ENCODE measurements at places on chromosomes 4 and X.

- no peak for DNase-seq
Observed at GRCh38 chr4:113407409-113407808, 354.1 kb downstream of the CAMK2D start.

DNA sequence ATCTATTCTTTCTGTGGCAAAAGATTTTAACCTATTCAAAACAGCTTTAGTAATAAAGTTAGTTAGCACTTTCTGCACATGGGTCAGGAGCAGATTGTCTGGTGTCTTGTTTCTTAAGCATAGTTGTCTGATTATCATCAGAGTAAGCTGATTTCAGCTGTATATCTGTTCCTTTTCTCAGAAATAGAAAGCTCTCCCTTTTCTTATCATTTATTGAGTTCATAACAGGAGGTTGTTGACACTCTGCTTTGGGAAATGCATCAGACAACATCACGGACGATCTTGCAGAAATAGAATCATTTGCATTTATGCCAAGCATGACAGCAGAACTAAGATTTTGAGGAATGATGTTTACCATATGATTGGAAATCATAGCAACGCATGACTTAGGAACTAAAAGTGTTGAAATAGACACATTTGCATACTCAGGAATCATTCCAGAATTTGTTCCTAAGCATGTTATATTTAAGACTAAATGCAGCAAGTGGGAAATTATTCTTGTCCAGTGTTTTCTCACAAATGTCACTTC is 66.7 kb downstream of the RBMX2 start:
- DNase-seq = peak; percentile 24

- DNase-seq = no peak
Observed at GRCh38 chrX:119784747-119785446, 6.5 kb downstream of the RPL39 start.

- no peak for DNase-seq
Observed at GRCh38 chr4:3244002-3244401, 5.0 kb upstream of the MSANTD1 start.

DNA sequence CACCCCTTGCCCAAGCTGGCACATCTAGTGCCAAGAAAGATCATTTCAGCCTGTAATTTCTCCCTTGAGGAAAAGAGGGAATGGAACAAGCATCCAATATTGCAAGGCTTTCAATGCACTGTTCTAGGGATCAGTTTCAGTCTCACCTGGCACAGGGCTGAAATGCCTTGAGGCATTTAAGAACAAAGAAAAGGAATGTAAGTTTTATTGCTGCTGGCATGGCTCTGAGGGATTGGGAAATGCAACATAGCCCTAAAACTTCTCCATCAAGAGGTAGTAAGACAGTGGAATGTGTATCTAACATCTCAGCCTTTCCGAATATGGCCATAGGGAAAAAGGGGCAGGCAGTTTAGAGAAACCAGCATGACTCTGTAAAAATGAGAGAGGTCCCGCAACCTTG is 732.6 kb upstream of the LCORL start:
- DNase-seq = no peak

- DNase-seq = no peak
Observed at GRCh38 chr4:36273276-36273675, 8.1 kb upstream of the DTHD1 start.

DNA sequence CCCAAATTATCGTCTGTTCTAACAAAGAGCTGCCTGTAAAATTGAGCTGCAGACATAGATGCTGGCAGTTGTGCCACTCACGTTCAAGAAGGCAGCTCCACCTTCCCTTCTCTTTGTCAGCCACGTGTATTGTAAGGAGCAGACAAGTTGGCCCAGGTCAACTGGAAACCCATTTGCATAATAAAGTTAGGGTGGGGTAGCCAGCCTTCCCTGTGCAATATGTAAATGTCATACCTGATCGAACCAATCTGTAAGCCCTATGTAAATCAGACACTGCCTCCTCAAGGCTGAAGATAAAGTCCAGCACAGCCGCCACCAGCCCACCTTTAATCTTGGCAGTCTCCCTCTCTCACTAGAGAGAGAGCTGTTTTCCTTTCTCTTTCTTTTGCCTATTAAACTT is 117.2 kb downstream of the TMEM144 start:
- no peak for DNase-seq

- peak; percentile 91 for DNase-seq
Observed at GRCh38 chr4:158786955-158787354, 18.1 kb downstream of the FNIP2 start.

DNA sequence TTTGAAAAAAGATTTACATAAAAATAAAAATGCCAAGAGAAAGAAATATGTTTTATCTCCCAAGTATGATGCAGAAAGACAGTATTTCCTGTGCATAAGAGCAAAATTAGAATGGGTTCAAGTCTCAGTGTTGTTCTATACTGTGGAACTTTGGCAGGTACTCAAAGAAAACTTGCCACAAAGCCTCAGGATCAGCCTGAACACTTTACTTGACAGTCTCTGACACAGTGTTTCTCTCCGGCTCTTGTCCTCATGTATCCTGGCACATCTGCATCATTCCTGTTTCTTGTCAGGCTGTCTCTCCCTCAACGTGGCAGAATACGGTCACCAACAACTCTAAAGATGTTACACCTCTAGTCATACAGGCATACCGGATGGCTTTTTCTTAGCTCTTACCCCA is 273.7 kb downstream of the ARHGAP24 start:
- DNase-seq = no peak

DNA sequence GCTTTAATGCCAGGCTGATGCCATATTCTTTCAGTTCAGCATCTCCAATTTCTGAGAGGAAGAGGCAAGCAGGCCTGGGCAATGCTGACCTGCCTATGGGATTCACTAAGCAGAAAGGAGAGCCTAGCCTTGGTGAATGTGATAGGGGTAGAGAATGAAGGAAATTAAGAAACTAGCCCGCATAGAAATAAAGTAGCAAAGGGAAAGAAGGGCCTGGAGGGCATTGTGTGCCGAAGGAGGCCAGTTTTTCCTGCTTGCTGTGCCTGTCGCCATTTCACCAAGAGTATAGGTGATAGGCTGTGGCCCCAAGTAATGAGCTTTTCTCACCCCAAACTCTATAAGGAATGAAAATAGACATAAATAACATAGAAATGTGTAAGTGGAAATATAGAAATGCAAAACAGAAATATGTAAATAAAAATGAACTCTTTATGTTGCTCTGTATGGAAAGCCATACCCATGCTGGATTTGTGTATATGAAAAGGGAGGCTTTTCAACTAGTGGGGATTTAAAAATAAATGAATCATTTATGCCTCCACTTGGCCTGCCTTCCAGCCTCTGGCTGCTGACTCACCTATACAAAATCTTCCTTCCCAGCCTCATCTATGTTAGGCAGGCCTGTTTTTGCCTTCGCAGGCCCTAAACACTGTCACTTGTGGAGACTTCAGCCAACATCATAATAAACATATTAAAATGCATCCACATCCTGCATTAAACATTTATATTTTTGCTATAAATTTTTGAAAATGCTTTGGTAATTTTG is 5.1 kb upstream of the OCRL start:
- no peak for DNase-seq

DNA sequence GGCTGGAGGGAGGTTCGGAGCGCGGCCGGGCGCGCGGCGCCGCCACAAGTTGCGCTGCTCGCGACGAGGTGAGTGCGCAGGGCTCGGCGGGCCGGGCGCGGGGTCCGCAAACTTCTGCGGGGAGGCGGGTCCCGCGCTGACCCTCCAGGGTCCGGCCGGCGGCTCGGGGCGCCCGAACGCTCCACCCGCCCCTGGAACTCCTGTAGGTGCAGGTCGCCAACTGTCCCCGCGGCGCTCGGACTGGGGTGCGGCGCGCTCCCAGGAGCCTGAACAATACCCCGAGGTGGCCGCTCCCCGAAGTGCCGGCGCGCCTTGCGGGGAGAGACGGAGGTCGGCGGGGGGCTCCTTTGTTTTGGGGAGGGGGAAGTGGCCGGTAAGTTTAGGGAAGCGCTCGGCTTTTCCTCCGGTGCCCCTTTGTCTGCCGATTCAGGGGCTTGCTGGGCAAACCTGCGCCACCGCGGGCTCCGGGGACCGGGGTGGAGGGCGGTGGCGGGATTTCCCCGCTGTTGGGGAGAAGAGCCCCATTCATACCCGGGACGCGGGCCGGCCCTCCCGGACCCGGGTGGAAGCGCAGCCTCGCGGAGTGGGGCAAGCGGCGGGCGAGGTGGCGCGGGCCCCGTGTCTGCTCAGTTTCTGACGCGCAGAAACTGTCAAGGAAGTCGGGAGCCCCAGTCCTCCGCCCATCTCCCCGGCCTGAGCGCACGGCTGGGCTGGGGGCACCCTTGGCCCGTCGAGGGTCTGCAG is 694 bp downstream of the TBL1X start:
- DNase-seq = no peak

- DNase-seq = no peak
Observed at GRCh38 chr4:8353912-8354453, 84.4 kb downstream of the HTRA3 start.

DNA sequence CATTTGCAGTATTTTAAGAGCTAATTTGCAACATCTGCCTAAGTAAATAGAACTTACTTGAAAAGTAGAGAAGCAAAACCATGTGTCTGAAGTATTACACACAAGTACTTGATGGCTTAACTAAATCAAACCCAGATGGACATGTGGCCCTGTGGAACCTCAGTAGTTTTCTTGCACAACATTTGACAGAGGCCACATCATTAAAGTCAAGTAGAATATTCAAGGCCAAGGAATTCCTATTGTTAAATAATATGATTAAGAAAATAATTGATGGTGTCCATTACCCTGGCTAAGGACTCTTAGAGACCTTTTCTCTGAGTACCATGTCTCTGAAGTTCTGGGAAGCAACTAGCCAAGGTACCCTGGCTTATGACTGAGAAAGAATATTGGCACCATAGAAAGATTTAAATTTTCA is 135.4 kb upstream of the OTUD4 start:
- DNase-seq = peak; percentile 65

DNA sequence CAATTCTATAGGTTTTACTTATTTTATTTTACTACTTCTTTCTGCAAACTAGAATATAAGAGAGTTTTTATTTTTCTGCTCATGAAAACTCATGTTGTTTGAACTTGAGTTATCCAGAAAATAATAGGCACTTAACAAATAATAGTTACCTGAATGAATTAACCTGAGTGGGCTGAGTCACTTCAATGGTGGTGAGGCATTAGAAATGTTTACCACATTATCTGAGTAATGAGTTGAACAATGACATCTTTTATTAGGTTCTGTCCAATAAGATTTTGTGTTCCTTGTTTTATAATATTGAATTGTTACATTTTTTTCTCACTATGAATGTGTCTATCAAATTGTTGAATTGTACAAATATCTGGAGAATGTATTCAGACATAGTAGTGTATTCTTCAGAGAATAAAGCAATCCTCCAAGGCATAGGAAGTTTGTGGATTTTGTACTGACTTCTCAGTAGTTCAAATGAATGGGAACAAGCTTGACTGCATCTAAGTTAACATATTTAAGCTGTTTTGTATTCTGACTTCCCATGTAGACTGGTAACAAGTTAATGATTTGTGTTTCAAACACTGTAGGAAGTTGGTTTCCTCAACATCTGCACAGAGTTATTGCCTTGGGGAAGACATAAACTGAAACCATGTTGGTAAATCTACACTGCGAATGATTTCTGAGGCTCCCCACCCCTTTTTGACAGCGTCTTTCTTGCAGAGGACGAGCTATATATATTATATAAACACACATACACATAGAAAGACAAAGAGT is 1808.9 kb upstream of the TENM3 start:
- peak; percentile 5 for DNase-seq

GRCh38 chrX:11138498-11139390 is 27.6 kb downstream of the HCCS start:
- no peak for DNase-seq

GRCh38 chrX:45747905-45748304 is 547.2 kb upstream of the DIPK2B start:
- no peak for DNase-seq

- no peak for DNase-seq
Observed at GRCh38 chr4:82785611-82786400, 12.8 kb downstream of the SCD5 start.

DNA sequence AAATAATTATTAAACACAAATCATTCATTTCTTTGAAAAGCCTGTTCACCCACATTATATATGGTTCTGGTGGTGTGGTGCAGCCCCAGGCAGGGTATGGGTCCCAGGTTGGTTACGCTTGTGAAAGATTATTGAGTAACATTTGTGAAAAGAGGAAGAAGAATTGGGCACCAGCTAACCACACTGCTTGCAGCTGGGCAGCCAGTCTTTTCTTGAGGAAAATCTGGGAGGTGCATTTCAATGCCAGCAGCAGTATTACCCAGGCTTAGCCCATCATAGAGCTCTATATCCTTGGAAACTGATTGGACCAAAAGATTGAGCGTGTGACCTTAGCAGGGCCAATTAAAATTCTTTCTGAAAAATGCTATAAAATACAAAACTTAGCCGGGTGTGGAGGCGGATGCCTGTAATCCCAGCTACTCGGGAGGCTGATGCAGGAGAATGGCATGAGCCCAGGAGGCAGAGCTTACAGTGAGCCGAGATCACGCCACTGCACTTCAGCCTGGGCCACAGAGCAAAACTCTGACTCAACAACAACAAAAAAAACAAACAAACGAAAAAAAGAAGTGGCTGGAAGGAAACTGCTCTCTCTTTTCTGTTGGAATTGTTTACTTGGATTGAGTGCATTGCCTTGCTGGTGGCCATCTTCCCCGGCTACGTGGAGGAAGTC is 9.7 kb upstream of the PLAC8 start:
- peak; percentile 44 for DNase-seq

DNA sequence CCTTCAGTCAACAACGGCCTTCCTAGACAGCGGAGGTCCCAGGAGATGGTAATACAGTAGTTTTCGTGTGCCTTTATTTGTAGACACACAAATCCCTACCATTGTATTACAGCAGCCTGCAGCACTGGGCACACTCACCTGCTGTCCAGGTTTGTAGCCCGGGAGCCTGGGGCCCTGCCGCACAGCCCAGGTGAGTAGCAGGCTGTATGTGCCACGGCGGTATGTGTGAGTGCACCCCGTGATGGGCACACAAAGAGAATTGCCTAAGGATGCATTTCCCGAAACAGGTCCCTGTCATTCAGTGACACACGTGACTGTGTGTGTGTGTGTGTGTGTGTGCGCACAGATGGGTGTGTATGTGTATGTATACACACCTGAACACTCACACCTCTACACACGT is 8.1 kb upstream of the SLC25A6 start:
- DNase-seq = no peak

GRCh38 chr4:37471971-37472370 is 214.2 kb downstream of the RELL1 start:
- no peak for DNase-seq

GRCh38 chr4:54165438-54165837 is 63.7 kb upstream of the PDGFRA start:
- peak; percentile 93 for DNase-seq

GRCh38 chrX:7568130-7568529 is 274.8 kb upstream of the VCX start:
- no peak for DNase-seq

GRCh38 chr4:93617606-93618005 is 210.9 kb upstream of the ATOH1 start:
- no peak for DNase-seq
